Glutamatergic neuron (in vitro differentiated cells): ENCODE measurements at places on chromosomes 5 and 9. TPM values are rescaled to one million over a fixed set of nuclear protein-coding genes. Genes with fewer than 3 reads are reported as not detected.
A peak's percentile ranks its signal among the peaks of the same experiment; 100 is the strongest.

SPATA6L gene
- 0.59 TPM for total RNA-seq

DNA sequence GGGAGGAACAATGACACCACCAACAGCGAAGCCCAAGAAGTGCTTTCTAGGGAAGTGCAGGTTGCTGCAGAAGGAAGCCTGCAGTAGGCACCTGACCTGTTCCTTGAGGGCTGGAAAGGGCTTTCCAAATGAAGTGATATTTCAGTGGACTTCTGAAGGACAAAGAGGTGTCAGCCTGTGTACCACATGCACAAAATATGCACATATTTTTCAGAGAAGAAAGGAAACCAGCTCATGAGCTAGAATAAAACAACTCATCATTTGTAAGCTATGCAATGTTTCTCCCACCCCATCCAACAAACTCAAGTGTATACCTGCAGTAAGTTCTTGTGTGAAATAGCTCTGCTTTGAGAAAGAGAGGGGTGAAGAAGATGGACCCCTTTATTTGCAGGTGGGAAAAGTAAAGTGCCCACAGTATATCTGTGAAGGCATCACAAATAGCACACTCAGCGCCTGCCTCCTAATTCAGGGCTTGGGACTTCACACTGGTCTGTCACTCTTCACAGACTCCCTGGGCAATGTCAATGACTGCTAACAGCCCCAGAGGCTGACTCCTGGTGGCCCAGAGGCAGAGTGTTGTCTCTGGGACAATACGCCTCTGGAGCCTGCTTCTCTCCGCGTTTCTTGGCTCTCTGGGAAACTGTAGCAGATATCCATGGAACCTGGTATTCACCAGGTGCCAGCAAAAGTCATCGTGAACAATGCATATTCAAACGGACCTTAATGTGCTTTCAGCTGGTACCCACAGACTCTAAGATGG, 198.1 kb upstream of the EFNA5 start:
- DNase-seq, result peak; percentile 23

DNA sequence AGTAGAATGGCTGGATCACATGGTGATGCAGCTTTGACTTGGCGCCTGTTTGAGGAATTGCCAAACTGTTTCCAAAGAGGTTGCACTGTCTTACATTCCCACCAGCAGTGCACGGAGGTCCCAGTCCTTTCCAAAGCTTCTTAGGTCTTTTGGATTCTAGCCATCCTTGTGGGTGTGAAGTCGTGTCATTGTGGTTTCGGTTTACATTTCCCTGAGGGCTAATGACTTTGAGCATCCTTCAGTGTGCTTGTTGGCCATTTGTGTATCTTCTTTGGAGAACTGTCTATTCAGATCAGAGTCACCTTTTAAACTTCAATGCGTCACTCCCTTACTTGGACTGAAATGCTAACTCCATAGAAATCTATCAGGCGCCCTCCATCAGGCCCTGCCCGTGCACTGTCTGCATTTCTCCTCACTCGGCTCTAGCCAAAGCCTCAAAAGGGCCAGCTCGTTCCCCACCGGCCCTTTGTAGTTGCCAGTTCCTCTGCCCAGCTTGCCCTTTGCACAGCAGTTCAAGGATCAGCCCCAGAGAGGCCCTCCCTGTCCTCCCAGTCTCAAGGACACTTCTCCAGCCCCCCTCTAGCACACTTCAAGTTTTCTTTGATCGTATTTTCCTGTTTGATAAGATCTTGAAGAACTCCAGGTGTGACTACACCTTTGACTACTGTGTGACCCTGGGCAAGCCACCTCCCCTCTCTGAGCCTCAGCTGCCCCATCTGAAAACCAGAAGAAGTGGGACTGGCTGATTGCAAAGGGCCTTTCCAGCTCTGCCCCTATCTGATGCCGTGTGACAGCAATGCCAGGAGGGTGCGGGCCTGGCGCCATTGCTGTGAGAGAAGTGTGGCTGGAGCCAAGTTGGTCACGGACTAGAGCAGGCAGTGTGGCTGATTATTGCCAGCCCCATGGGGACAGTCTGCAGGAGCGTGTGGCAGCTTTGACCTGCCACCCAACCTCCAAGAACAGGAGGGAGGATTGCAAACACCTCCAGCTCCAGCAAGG, 5.6 kb downstream of the HRH2 start:
- no peak for DNase-seq

DNA sequence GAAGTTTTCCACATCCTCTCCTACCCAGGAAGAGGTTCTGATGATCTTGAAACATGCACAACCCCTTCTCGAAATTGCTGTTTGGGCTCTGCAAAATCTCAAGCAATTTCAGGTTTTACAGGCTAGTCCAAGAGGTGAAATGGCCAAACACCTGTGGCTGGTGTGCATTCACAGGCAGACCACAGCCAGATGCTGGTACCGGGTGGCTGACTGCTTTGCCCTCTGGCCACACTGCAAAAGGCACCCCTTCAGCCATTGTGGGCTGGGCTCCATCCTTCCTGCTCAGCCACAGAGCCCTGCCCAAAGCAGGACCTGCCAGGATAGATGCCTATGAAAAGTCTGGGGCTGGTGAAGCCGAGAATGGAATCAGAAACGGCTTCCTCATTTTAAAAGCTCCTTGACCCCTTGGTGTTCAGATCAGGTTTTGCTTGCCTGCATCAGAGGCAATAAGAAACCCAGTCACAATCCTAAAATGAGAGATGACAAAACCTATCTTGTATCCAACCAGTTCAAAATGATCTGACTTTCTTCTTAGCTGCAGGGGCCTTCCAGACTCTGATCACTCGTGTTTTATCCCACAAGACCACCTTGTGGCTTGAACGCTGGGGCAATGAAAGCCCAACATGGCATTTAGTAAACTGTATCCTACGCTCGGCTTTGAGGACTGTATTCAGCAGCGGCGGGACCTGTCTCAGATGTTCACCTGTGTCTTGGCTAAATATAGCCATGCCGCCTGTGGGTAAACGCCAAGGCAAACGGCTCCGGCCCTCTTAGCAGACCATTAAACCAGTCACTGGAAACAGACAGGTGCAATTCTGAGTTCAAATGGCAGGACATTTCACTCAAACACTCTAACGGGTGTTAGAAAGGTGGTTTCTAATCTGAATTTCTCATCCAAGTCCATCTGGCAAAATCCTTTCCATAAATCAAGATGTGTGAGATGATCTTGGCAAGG, 49.6 kb downstream of the EPB41L4B start:
- DNase-seq, result no peak

DNA sequence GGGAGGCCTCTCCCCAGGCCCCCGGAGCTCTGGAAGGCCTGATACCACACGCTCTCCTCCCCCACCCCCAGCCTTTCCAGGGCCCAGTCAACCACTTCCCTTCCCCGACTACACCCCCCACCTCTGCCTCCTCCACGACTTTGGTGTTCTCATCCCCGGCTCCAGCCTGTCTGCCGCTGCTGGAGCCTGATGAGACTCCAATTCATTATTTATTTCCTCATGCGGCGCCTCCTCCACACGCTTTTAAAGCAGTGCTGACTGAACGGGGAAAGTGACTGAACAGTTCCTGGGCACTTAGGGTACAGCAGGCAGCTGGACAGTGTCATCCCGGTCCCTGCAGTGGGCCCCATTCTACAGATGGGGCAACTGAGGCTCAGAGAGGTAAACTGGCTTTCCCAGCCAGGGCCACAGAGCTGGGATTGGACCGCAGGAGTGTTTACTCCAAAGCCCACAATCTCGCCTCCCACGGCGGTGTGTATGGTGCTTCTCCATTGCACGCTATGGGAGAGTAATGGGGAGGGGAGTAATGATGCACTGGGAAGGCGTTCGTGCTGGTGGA, 15.9 kb upstream of the RPL26L1 start:
- no peak for DNase-seq

ADAMTS6 gene
- 2.1 TPM for total RNA-seq

GRCh38 chr9:134223091-134223490, 58.7 kb upstream of the RNU6ATAC start:
- DNase-seq, result no peak

DNA sequence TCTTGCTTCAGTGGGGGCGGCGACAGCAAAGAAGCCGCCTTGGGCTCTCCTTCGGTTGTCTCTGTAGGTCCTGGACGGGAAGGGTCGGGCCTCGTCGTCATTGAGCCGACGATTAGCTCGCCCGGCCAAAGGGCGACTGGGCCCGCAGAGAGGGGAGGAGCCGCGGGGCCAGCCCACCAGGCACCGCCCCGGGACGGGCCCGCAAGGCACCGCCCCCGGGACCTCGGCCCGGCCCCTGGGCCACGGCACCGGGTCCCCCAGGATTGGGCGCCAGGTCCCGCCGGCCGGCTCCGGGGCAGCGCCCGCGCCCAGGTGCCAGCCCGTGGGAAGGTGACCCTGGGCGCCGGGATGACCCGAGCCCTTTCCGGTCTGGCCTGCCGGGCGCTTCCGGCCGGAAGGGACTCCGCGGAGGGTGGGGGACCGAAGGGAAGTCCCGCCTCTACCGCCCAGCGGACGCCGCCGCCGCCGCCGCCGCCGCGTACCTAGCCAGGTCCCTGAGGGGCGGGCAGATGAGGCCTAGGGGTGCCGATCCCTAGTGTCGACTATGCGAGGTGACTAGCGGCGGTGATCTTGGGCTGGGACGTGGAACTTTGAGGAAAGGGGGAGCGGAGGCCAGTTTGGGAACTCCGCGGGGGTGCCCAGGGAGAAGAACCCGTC, at the start of the genes GBA2 and RGP1:
Gene GBA2, minus strand, starts transcription at position 371 of the 657 bp plus-strand sequence. CDS start 524 bp downstream, outside the sequence.
Gene RGP1, plus strand, starts transcription at position 430 of the 657 bp plus-strand sequence. CDS start 469 bp downstream, outside the sequence.
- peak; percentile 86 for DNase-seq

ACTBL2 gene
- not detected for total RNA-seq

ECPAS gene
- total RNA-seq, result 53.5 TPM
